Activated naive CD8-positive, alpha-beta T cell treated with anti-CD3 and anti-CD28 coated beads, Interleukin-2, amount 10 ng/mL, durations not matched to agents 7 days and 5 days (primary cell): ENCODE measurements at places on chromosomes 16 and 17.

DNA sequence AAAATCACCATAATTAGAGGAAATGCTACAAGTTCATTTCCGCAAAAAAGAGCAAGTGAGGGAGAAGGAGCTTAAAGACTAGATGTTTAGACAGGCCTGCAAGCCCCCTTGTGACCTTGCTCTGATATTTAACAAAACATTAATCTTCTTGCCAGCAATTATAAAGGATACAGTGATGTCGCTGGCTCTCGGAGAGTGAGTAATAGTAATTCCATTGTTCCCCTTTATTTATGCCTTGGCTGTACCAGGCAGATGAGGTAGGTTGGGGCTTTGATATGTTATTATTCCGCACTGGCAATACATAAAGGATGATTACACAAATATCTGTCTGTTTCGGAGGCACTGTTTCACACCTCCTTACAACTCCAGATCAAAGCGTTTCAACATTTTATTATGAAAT lies 204.8 kb upstream of the SALL1 start:
- H3K27me3 ChIP-seq: no peaks in the 10 kb centered on the region
- no peak overlapping the region for H3K27ac ChIP-seq
- H3K4me1 ChIP-seq: no peaks in the 10 kb centered on the region

- H3K36me3 ChIP-seq: no peaks in the 10 kb centered on the region
- H3K27ac ChIP-seq: no peak overlapping the region
- H3K4me3 ChIP-seq: no peak overlapping the region
- no peaks in the 10 kb centered on the region for H3K27me3 ChIP-seq
- H3K4me1 ChIP-seq: peaks cover 8% of the 10 kb centered on the region
Measured at GRCh38 chr16:49531931-49532840, 158.6 kb downstream of the C16orf78 start.

DNA sequence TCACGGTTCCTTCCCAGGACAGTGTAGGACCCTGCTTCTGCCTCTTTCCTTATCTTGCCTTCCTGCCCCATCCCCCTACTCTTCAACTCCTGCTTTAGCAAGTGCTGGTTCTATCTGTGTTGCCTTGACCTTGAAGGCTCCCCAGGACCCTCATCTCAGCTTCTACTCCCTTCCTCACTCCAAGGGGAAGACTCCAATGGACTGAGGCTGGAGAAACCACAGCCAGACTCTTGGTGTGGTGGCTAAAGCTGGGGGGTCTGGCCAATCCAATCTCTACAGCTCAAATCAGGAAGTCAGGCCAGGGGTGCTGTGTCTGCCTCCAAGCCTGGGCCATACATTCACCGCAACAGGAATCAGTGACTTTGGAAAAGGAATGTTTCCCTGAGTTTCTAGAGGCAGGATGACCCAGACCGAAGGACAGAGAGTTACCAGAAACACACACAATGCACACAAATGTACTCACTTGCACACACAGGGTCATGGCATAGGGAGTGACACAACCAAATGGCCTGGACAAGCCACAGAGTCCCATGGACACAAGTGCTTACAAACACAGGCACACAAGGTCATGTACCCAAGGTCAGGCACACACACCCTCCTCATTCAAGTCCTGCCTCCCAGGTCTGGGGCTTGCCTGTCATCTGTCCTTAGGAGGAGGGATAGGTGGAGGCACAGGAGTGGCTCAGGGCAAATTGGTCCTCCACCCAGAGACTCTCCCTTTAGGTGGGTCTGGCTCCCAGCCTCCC lies 1.7 kb upstream of the HSD11B2 start:
- no peaks in the 10 kb centered on the region for H3K36me3 ChIP-seq
- H3K4me3 ChIP-seq: peak overlapping the region; percentile 43
- H3K4me1 ChIP-seq: peaks cover 7% of the 10 kb centered on the region

DNA sequence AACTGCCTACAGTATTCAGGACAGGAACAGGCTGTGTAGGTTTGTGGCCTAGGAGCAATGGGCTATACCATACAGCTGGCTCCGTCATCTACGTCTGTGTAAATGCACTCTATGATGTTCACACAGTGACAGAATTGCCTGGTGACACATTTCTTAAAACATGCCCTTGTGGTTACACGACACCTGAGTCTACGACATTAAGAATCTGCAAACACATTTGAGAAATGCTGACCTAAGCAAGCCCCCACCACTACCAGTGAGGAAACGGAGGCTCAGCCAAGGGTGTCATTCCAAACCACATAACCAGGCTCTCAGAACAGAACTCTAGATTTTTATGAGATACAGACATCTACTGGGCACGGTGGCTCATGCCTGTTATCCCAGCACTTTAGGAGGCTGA lies 23.5 kb downstream of the USP36 start:
- H3K4me3 ChIP-seq: peak overlapping the region; percentile 48
- H3K36me3 ChIP-seq: peaks cover 25% of the 10 kb centered on the region
- peaks cover 31% of the 10 kb centered on the region for H3K4me1 ChIP-seq
- H3K27ac ChIP-seq: peak overlapping the region; percentile 92
- H3K27me3 ChIP-seq: no peaks in the 10 kb centered on the region

DNA sequence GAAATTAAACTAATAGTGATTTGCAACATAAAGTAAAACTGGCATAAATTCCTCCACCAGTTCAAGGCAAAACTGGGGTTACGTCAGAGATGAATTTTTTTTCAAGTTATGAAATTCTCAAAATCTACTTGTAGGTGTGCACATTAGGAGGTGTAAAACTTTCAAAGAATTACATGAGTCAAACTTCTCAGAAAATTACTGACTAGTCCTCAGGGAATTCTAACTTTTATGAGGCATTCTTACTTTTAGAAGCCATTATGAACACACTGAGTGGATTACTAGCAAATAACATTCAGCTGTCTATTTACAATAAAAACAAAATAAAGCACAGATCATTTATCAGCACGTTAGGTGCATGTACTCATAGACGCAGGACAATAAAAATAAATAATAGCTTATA lies 348.7 kb downstream of the CDH11 start:
- H3K27ac ChIP-seq: no peak overlapping the region
- DNase-seq: no peak
- H3K27me3 ChIP-seq: no peaks in the 10 kb centered on the region
- H3K4me3 ChIP-seq: no peak overlapping the region

DNA sequence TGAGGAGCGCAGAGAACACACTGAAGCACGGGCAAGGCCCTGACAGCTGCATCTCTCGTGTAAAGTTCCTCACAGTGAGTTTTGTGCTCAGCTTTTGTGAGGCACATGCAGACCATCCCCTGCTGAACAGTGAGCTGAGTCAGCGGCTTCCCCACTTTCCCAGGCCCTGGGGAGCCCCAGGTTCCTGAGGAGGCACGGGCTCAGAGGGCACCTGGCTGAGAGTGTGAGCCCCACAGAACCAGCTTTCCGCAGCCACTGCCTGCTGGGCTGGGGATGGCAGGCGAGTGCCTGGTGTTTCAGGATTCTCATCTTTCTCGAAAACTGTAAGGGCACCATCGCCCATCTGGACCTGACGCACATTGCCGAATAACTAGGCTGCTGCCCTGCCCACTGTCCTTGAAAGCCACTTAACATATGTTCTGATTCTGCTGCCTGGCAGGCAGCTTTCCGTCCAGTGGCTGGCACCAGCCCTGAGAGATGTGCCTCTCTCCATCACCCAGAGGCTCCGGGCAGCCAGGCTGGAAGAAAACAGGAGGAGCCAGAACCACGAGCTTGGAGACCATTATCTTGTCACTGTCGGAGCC lies 266.7 kb upstream of the FOXF1 start:
- H3K36me3 ChIP-seq: no peaks in the 10 kb centered on the region
- no peak for DNase-seq
- H3K4me1 ChIP-seq: no peaks in the 10 kb centered on the region
- H3K27ac ChIP-seq: no peak overlapping the region

- no peak for DNase-seq
- H3K4me3 ChIP-seq: no peak overlapping the region
- H3K27ac ChIP-seq: no peak overlapping the region
Measured at GRCh38 chr16:79595231-79595641, 5.3 kb downstream of the MAF start.

- peaks cover 27% of the 10 kb centered on the region for H3K4me1 ChIP-seq
- H3K36me3 ChIP-seq: peaks cover 9% of the 10 kb centered on the region
- DNase-seq: peak; percentile 39
- peaks cover 6% of the 10 kb centered on the region for H3K27me3 ChIP-seq
- H3K27ac ChIP-seq: peak overlapping the region; percentile 89
Measured at GRCh38 chr16:72203401-72203800, 31.4 kb upstream of the PMFBP1 start.

- no peaks in the 10 kb centered on the region for H3K4me1 ChIP-seq
- DNase-seq: no peak
- H3K27ac ChIP-seq: no peak overlapping the region
- no peaks in the 10 kb centered on the region for H3K27me3 ChIP-seq
- no peak overlapping the region for H3K4me3 ChIP-seq
Measured at GRCh38 chr17:52606098-52606497, 447.6 kb upstream of the CA10 start.

- peak overlapping the region; percentile 45 for H3K4me3 ChIP-seq
- H3K36me3 ChIP-seq: peaks cover 17% of the 10 kb centered on the region
- peak overlapping the region; percentile 91 for H3K27ac ChIP-seq
- peaks cover 49% of the 10 kb centered on the region for H3K4me1 ChIP-seq
- no peak for DNase-seq
Measured at GRCh38 chr17:40514013-40514875, 12.8 kb upstream of the TNS4 start.

- no peaks in the 10 kb centered on the region for H3K4me1 ChIP-seq
- H3K27ac ChIP-seq: no peak overlapping the region
- no peak overlapping the region for H3K4me3 ChIP-seq
- H3K27me3 ChIP-seq: no peaks in the 10 kb centered on the region
- DNase-seq: no peak
- no peaks in the 10 kb centered on the region for H3K36me3 ChIP-seq
Measured at GRCh38 chr16:60127196-60127595, 1393.1 kb upstream of the GOT2 start.

- H3K27me3 ChIP-seq: peaks cover 15% of the 10 kb centered on the region
- H3K36me3 ChIP-seq: peaks cover 2% of the 10 kb centered on the region
- DNase-seq: no peak
- H3K4me1 ChIP-seq: no peaks in the 10 kb centered on the region
Measured at GRCh38 chr17:47801176-47801765, 20.3 kb downstream of the OSBPL7 start.

GRCh38 chr17:68399638-68400403 lies 57.5 kb downstream of the WIPI1 start:
- H3K4me3 ChIP-seq: peak overlapping the region; percentile 10
- peaks cover 20% of the 10 kb centered on the region for H3K36me3 ChIP-seq
- H3K27ac ChIP-seq: peak overlapping the region; percentile 71

DNA sequence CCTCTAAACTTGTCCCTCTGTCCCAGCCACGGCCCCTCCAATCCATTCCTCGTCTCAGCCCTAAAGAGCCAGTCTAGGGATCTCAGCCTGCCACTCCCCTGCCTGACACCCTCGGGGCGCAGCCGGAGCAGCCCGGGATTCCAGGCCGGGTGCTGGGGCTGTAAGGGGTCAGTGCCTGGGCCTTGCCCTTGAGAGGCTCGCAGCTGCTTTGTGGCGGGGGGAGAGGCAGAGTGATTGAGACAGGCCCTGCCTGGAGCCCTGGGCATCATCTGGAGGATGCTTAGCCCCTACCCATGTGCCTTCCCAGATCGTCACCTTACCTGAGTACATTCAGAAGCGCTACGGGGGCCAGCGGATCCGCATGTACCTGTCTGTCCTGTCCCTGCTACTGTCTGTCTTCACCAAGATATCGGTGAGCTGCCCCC lies 8.3 kb downstream of the SLC5A10 start:
- H3K27ac ChIP-seq: no peak overlapping the region
- DNase-seq: no peak
- no peak overlapping the region for H3K4me3 ChIP-seq
- H3K4me1 ChIP-seq: peaks cover 14% of the 10 kb centered on the region
- H3K27me3 ChIP-seq: no peaks in the 10 kb centered on the region
- H3K36me3 ChIP-seq: no peaks in the 10 kb centered on the region

GRCh38 chr16:85583491-85584181 lies 29.5 kb upstream of the GSE1 start:
- H3K4me3 ChIP-seq: peak overlapping the region; percentile 21
- H3K27me3 ChIP-seq: no peaks in the 10 kb centered on the region
- DNase-seq: no peak
- peaks cover 2% of the 10 kb centered on the region for H3K36me3 ChIP-seq

DNA sequence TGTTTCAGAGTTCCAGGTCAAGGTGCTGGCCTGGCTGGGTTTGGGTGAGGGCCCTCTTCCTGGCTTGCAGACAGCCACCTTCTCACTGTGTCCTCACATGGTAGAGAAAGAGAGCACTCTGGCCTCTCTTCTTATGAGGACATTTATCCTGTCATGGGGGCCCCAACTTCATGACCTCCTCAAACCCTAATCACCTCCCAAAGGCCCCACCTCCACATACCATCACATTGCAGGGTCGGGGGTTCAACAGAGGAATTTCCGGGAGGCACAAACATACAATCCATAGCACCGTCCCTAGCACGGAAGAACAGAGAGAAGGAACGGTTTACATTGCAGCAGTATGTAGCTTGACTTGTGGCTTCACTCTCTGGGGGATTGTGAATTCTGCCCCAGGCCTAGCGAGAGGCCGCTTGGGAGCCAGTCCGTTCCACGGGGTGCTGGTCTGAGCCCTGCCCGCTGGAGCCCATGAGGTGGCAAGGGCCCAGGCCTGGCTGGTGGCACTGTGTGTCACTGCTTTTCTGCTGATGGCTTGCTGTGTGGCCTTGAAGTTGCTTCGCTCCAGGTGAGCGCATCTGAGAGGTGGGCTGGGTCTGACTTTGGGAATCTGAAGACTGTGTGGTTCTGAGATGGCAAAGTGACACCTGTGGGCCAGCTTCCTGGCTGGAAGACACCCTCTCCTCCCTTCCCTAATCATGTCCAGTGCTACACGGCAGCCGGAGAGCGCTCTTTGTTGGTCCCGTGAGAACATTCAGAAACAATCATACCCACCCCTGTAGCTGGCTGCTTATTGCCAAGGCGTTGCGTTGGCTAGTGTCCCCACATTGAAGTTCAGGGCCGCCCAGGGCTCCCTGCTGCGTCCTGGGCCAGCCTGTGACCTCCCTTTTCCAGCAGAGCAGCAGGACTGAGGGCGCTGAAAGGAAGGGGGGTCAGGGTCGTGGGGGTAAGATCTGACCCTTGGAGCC lies 98.3 kb downstream of the CMIP start:
- no peaks in the 10 kb centered on the region for H3K27me3 ChIP-seq
- H3K36me3 ChIP-seq: peaks cover 5% of the 10 kb centered on the region
- no peak overlapping the region for H3K4me3 ChIP-seq

DNA sequence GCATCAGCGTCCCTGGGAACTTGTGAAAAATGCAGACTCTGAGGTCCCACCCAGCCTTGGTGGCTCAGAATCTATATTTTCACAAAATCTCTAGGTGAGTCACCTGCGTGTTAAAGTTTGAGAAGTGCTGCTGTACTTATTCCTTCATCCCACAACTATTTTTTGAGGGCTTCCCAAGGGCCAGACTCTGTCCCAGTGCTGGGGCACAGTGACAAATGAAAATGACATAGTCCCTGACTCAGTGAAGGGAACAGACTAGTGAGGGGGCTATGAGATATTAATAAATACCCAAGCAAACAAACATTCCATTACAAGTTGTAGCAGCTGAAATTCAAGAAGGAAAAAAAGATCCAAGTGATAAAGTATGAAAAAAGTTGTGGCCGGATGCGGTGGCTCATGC lies 9.9 kb upstream of the EMP2 start:
- no peak overlapping the region for H3K4me3 ChIP-seq
- no peaks in the 10 kb centered on the region for H3K4me1 ChIP-seq
- no peaks in the 10 kb centered on the region for H3K36me3 ChIP-seq
